ENCODE measurements at places on chromosomes 1 and 21.

- H3K4me3 ChIP-seq, result no peak overlapping the region
- DNase-seq, result no peak
- no peaks in the 10 kb centered on the region for H3K36me3 ChIP-seq
- no peaks in the 10 kb centered on the region for H3K27me3 ChIP-seq
Measured at GRCh38 chr1:230124186-230125128, 57.4 kb downstream of the GALNT2 start.

GRCh38 chr1:18384059-18384458 is 96.7 kb upstream of the KLHDC7A start:
- H3K4me3 ChIP-seq, result no peak overlapping the region
- no peaks in the 10 kb centered on the region for H3K4me1 ChIP-seq

DNA sequence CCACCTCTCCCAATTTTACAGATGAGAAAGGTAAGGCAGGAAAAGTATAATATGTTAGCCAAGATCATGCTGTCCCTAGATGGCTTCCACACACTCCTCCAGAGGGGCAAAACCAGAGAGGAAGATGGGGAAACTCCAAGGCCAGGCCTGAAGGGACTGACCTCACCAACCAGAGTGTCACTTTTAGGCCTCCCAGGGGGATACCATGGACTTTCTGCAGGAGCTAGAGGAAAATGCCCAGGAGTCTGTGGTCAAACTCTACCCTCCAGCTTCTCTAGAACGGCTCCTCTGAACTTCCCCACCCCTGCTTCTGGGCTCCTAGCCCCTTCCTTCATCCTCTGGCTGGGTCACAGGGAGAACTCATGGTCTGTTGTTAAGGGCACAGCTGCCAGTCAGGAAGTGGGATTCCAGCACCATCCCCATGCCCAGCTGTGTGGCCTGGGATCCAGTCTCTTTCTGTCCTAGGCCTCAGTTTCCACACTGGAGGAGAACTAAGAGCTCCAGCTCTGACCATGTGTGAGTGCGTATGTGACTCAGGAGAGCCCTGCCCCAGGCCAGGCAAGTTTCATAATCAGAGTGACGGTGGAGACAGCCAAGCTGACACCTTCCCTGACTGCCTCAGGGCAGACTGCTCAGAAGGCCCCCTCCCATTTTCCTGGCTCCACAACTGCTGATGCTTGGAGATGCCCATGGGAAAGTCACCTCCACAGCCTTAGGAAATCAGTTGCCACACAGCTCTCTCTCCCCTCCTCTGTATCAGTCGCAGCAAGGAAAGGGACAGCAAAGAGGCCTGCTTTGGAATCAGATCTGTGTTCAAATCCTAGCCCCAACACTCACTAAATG is 1.9 kb downstream of the IGSF8 start:
- no peak overlapping the region for H3K4me3 ChIP-seq
- H3K36me3 ChIP-seq, result no peaks in the 10 kb centered on the region
- no peak overlapping the region for H3K27ac ChIP-seq
- H3K4me1 ChIP-seq, result peaks cover 9% of the 10 kb centered on the region

DNA sequence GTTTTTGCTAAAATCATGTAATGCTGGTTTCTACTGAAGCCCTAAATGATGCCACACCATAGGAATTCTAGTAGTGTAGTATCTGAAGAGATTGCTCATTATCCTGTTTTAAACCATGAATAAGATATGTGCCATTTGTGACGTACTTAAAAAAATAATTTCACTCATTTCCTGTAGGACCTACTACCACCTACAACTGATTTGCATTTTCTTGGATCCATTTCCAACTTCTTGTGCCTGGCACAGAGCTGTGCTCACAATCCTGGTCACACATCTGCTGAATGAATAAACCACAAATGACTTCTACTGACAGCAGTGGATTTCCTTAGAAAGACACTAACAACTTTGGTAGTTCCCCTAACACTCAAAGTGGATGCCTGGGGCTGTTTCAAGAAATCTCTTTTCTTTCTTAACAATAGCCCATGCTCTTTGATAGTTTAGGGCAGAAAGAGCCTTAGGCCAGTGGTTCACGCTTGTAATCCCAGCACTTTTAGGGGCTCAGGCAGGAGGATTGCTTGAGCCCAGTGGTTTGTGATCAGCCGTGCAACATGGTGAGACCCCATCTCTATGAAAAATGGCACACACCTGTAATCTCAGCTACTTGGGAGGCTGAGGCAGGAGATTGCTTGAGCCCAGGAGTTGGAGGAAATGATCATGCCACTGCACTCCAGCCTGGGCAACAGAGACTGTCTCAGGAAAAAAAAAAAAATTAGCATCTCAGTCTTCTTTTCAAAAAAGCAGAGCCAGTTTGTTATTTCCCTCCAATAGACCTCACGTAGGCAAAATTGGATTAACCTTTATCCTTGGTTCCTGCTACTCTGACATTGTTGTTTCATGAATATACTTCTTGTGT is 13.0 kb upstream of the BATF3 start:
- H3K4me3 ChIP-seq, result no peak overlapping the region
- no peak for DNase-seq
- no peak overlapping the region for H3K27ac ChIP-seq
- H3K27me3 ChIP-seq, result no peaks in the 10 kb centered on the region

DNA sequence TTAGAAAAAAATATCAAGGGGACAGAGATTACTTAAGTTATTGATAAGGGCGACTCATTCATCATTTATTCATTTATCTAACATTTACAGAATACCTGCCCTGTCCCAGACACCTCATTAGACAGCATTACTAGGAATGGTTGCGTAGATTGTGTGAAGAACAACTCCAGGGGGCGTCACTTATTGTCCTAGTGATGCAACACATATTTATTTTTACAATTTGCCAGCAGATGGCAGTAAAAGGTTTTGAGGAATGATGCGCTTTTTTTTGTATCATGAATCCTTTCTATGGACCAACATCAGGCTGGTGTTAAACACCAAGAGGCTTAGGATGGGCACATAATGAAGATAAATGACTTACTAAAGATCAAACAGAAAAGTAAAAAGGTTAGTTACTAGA is 5.5 kb downstream of the NCAM2 start:
- DNase-seq, result no peak
- no peak overlapping the region for H3K27ac ChIP-seq
- peaks cover 67% of the 10 kb centered on the region for H3K27me3 ChIP-seq
- no peak overlapping the region for H3K4me3 ChIP-seq
- no peaks in the 10 kb centered on the region for H3K4me1 ChIP-seq

- no peak for DNase-seq
- peaks cover 20% of the 10 kb centered on the region for H3K4me1 ChIP-seq
- no peak overlapping the region for H3K4me3 ChIP-seq
- no peaks in the 10 kb centered on the region for H3K36me3 ChIP-seq
- H3K27me3 ChIP-seq, result peaks cover under 1% of the 10 kb centered on the region
Measured at GRCh38 chr1:48018799-48019198, 21.6 kb upstream of the TRABD2B start.

DNA sequence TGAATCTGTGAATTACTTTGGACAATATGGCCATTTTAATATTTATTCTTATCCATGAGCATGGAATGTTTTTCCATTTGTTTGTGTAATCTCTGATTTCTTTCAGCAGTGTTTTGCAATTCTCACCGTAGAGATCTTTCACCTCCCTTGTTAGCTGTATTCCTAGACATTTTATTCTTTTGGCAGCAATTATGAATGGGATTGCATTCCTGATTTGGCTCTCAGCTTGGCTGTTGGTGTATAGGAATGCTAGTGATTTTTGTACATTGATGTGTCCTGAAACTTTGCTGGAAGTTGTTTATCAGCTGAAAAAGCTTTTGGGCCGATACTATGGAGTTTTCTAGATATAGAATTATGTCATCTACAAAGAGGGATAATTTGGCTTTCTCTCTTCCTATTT is 44.2 kb upstream of the NEGR1 start:
- H3K4me1 ChIP-seq, result no peaks in the 10 kb centered on the region
- no peak for DNase-seq
- H3K27ac ChIP-seq, result no peak overlapping the region
- H3K36me3 ChIP-seq, result no peaks in the 10 kb centered on the region
- no peak overlapping the region for H3K4me3 ChIP-seq

- H3K36me3 ChIP-seq, result no peaks in the 10 kb centered on the region
- no peaks in the 10 kb centered on the region for H3K4me1 ChIP-seq
- DNase-seq, result no peak
Measured at GRCh38 chr1:47104816-47105215, 32.4 kb upstream of the CYP4A22 start.

GRCh38 chr1:100713626-100714025 is 5.9 kb upstream of the VCAM1 start:
- H3K4me1 ChIP-seq, result no peaks in the 10 kb centered on the region
- no peaks in the 10 kb centered on the region for H3K36me3 ChIP-seq
- H3K27me3 ChIP-seq, result no peaks in the 10 kb centered on the region
- H3K27ac ChIP-seq, result no peak overlapping the region
- H3K4me3 ChIP-seq, result no peak overlapping the region

DNA sequence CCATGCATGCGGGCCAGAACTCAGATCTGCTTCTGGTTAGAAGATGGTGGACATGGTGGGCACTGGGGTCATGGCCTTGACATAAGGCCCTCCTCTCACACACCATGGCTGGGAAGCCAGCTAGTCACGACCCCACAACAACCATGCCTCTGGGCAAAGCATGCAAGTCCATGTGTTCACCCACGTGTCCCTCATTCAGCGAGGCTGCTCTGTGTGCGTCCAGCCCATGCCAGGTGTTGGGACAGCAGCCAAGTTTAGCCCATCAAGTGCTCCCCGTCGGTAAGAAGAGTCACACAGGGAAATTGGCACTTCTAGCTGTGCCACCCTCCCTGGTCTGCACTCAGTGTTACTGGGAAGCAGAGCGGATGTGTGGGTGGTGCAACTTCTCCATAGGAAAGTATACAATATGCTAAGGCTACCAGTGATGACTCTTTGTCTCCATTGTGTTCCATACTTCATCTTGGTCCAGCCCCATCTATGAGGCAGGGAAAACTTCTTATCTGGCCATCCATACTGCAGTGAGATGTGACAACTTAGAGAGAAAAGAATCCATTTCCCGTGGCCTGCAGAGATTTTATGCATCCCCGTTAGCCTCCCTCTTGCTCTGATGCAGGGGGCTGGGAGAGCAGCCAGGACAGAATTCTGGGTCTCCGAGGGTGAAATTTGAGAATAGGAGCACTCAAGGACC is 198.0 kb downstream of the GRIK3 start:
- no peak for DNase-seq
- no peak overlapping the region for H3K4me3 ChIP-seq
- H3K27me3 ChIP-seq, result no peaks in the 10 kb centered on the region
- H3K4me1 ChIP-seq, result no peaks in the 10 kb centered on the region
- H3K36me3 ChIP-seq, result no peaks in the 10 kb centered on the region

DNA sequence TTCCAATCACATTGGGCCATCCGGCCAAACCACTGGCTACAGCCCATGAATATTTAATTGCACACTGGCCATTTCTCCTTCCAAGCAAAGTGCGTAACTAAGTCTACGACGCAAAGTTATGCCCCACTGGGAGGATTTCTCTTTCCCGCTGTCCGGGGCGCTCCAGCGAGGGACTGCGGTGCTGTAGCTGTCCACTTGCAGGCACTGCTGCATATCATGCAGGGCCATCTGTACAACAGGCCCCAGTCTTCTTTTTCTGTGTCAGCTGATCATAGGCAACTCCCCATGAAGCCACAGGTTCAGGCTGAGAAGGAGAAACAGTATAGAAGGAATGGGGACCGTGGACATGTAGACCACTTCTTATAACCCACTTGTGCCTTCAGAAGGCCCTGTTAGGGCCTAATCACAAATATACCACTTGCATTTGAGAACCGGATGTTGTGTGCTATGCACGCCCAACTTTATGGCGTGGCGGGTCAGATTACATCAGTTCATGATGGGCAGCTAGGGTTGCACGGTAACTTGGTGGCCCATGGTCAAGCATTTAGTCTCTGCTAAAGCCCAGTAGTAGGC is 58.0 kb downstream of the ADSS2 start:
- no peak overlapping the region for H3K4me3 ChIP-seq
- no peak overlapping the region for H3K27ac ChIP-seq
- DNase-seq, result no peak
- H3K4me1 ChIP-seq, result no peaks in the 10 kb centered on the region
- no peaks in the 10 kb centered on the region for H3K36me3 ChIP-seq
- H3K27me3 ChIP-seq, result no peaks in the 10 kb centered on the region

GRCh38 chr1:236837897-236838296 is 42.8 kb downstream of the MTR start:
- no peak for DNase-seq
- H3K36me3 ChIP-seq, result peaks cover 54% of the 10 kb centered on the region
- H3K4me1 ChIP-seq, result no peaks in the 10 kb centered on the region
- no peak overlapping the region for H3K27ac ChIP-seq
- H3K27me3 ChIP-seq, result no peaks in the 10 kb centered on the region

DNA sequence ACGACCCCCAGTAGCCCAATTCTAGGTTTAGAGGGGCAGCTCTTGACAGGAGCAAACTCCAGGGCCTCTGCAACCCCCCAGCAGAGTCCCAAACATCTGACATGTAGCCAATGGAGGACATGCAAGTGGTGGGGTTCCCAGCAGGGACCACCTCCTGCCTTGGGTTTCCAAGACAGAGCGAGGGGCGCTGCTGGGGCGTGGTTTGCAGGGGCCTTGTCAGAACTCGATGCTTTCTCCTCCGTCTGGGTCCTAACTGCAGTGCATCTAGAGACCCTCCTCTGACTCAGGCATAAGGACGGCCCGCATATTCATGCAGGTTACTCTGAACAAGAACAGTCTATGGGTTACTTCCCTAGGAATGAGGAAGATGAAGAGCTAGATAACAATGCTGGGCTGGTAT is 17.2 kb downstream of the EPHX1 start:
- H3K27ac ChIP-seq, result no peak overlapping the region
- no peak overlapping the region for H3K4me3 ChIP-seq
- H3K36me3 ChIP-seq, result no peaks in the 10 kb centered on the region
- no peaks in the 10 kb centered on the region for H3K4me1 ChIP-seq
- no peak for DNase-seq

GRCh38 chr1:119007670-119008482 is 19.7 kb upstream of the TBX15 start:
- H3K27ac ChIP-seq, result no peak overlapping the region
- DNase-seq, result no peak
- H3K4me1 ChIP-seq, result no peaks in the 10 kb centered on the region
- no peaks in the 10 kb centered on the region for H3K36me3 ChIP-seq

GRCh38 chr1:164771619-164772361 is 212.8 kb downstream of the PBX1 start:
- H3K27me3 ChIP-seq, result no peaks in the 10 kb centered on the region
- H3K4me1 ChIP-seq, result peaks cover 42% of the 10 kb centered on the region

GRCh38 chr1:59877108-59877682 is 49.4 kb downstream of the CYP2J2 start:
- H3K4me3 ChIP-seq, result no peak overlapping the region
- no peaks in the 10 kb centered on the region for H3K27me3 ChIP-seq
- DNase-seq, result no peak
- no peaks in the 10 kb centered on the region for H3K4me1 ChIP-seq
- H3K27ac ChIP-seq, result no peak overlapping the region
- peaks cover 18% of the 10 kb centered on the region for H3K36me3 ChIP-seq

GRCh38 chr1:232226197-232226712 is 403.7 kb downstream of the SIPA1L2 start:
- H3K36me3 ChIP-seq, result no peaks in the 10 kb centered on the region
- H3K27ac ChIP-seq, result no peak overlapping the region
- peaks cover 33% of the 10 kb centered on the region for H3K4me1 ChIP-seq
- DNase-seq, result no peak
- no peak overlapping the region for H3K4me3 ChIP-seq
- H3K27me3 ChIP-seq, result no peaks in the 10 kb centered on the region

Measured in RWPE2 (cell line).